ENCODE measurements at places on chromosomes 4 and X. TPM values are rescaled to one million over a fixed set of nuclear protein-coding genes. Genes with fewer than 3 reads are reported as not detected.

Gene MAGEA2B
- not detected for polyA plus RNA-seq

Gene SSX5
- polyA plus RNA-seq: not detected

Gene SLC25A53
- 5.6 TPM for polyA plus RNA-seq

Gene CENPU
- polyA plus RNA-seq: 2.7 TPM

Gene NUP54
- 53.8 TPM for polyA plus RNA-seq

Gene F9
- not detected for polyA plus RNA-seq

Gene TMPRSS11F
- polyA plus RNA-seq: not detected

Gene IRF2
- 83.5 TPM for polyA plus RNA-seq

Gene RNF128
- polyA plus RNA-seq: not detected

Gene MEPE
- not detected for polyA plus RNA-seq

Gene ACSL1
- polyA plus RNA-seq: 5.7 TPM

GRCh38 chr4:53734584-53735353 is 143.5 kb upstream of the LNX1 start:
- DNase-seq: no peak

DNA sequence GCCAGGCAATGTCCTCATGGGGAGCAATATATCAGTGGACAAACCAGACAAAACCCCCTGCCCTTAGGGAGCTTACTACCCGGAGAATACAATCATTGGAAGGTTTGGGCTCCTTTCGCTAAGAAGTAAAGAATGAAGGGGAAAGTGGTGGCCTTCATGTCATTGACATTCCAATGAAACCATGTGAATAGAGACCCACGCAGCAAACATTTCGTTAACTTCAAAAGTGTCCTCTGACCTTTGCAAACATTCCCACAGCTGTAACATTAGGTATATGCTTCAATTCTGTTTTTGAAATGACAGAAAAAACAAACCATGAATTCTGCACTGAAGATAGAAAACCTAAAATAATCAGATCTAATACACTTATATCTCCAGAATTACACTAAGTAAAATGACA is 7.0 kb downstream of the ATP8A1 start:
- DNase-seq: no peak

GRCh38 chr4:139014371-139015268 is 961 bp upstream of the NOCT start:
- no peak for DNase-seq

DNA sequence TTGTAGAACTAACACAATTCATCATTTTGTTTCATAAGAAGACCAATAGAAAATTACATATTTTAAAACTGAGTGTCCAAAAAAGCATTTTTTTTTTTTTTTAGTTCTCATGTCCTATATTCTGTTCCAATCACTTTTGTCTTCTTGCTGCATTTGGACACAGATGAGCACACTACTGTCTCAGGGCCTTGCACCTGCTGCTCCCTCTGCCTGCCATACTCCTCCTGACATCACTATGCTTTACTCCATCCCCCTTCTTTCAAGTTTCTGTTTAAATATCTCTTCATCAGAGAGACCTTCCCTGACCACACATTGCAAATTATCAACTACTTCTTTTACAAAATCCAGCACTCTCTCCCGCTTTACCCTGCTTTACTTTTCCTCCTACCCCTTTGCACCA is 230.7 kb upstream of the GK2 start:
- DNase-seq: no peak

GRCh38 chrX:87583679-87584078 is 66.1 kb downstream of the KLHL4 start:
- DNase-seq: no peak

- no peak for DNase-seq
These were observed 87.8 kb upstream of the BMPR1B start for GRCh38 chr4:94669672-94670664.

GRCh38 chrX:70970482-70970995 is 39.6 kb upstream of the SLC7A3 start:
- DNase-seq: peak; percentile 1

- DNase-seq: no peak
These were observed 495.2 kb downstream of the INPP4B start for GRCh38 chr4:142350871-142351270.

DNA sequence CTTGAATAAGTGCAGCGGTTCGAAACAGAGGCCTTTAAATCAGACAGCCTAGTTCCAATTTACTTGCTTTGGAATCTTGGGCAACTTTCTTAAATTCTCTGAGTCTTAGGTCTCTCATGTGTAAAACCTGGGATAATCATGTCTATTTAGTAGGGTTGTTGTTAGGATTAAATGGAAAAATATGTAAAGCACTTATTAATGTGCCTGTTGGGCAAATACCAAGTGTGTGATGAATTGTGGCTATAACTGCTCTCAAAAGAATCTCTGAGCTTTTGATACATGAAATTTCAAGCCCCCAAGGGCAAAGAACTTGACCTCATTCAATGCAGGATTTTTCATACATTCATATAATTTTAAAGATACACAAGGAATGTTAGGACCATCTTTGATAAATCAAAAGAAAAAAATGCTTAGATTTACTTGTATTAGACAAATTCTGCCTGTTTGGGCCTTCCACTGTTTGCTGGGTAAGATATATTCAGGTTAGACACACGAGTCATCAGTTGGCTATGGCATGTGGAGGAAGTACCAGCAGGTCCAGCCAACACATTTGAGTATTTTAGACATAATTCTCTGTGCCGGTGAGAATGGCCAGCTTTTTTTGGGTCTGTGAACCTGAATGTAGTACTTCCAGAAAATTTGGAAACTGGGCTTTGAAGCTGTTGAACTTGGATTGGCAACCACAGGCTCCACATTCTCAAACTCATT is 241.4 kb upstream of the CNKSR2 start:
- DNase-seq: no peak

DNA sequence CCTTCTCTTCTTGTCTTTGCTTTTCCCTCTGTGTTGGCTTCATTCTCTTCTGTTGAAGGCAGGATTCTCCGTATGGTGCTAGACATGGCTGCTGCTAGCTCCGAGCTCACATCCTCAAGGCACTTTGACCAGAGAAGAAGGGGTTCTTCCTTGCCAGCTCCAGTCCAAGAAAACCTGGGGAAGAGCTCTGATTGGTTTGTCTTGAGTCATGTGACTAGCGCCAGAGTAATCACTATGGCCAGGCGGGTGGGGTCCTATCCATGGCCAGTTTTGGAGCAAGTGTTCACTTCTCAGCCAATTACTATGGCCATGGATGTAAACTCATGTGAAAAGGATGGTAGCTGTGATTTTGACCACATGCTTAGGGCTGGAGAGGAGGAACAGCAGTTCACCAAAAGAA is 74.2 kb downstream of the CT47B1 start:
- no peak for DNase-seq

GRCh38 chr4:78070731-78071282 is 13.7 kb downstream of the FRAS1 start:
- DNase-seq: no peak

GRCh38 chr4:64727960-64728359 is 318.7 kb upstream of the TECRL start:
- no peak for DNase-seq

DNA sequence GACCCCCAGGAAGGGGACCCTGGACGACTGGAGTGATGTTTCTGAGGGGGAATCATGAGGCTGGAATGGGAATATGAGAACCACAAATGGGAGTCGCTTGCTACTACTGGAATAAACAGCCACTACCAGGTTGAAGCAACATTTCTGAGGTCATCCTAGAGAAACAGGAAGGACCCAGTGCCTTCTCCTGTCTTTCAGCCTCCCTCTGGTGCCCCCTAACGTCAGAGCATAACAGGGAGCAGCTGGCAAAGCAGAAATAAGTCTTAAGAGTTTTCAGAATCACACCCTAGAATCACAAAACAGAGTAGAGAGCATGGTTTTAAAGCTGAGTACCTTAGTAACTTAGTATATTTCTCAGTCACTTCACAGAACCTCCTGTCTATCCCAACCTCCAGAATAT is 347.8 kb upstream of the PITX2 start:
- no peak for DNase-seq

- DNase-seq: no peak
These were observed 686.0 kb downstream of the ADGRL3 start for GRCh38 chr4:61886131-61886530.

GRCh38 chr4:103008875-103009729 is 10.4 kb downstream of the SLC9B1 start:
- DNase-seq: peak; percentile 56

- no peak for DNase-seq
These were observed 55.7 kb downstream of the NDNF start for GRCh38 chr4:121016611-121017010.

DNA sequence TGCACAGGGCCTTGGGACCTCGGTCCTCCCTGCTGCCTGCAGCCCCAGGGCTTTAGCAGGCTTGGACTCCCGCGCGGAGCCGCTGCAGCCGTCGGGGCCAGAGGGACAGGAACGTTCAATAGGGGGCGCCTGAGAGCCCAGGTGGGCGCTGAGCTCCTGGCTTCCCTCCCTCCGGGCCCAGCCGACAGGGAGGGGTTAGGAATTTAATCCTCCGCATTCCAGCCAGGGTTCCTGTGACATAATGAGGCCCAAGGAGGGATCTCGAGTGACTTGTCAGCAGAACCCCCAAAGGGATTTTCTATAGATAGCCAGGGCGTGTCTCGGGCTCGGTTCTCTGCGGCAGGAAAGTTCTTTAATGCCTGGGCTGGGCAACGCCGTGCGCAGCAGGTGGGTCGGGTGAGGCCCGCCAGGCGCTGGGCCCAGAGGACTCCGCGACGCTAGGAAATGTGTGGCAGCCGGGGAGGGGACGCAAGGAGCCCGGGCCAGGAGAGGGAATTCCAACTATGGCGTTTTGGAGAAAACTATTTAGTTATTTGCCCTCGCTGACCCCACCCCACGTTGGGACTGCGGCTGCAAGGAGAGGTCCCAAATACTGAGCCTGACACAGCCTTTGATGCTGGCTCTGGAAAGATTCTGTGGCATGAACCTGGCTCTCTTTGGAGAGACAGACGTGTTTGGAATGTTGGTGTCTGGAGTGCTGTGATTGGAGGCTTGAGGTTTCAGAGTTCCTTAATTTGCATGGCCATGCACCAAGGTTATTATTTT is 285.2 kb upstream of the GATB start:
- no peak for DNase-seq

DNA sequence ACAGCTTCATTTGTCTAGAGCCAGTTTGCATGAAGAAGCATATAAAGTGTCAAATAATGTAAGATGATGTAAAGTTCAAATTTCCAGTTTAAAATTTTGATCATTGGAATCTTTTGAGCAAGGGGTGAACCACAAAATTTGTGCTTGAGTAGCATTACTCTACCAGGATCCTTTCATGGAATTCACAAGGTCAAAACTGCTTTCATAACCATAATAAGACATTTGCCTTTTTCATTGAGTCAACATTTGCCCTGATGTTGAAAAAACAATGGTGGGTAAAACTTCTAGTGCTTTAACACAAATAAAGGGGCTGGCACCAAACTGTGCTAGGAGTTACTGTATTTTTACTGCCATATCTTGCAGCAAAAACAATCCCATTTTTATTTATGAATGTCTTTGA is 142.2 kb downstream of the GLRA3 start:
- no peak for DNase-seq

- DNase-seq: no peak
These were observed 599.5 kb downstream of the FSTL5 start for GRCh38 chr4:161564230-161564834.

GRCh38 chr4:182876427-182876826 is 40.8 kb downstream of the DCTD start:
- no peak for DNase-seq

DNA sequence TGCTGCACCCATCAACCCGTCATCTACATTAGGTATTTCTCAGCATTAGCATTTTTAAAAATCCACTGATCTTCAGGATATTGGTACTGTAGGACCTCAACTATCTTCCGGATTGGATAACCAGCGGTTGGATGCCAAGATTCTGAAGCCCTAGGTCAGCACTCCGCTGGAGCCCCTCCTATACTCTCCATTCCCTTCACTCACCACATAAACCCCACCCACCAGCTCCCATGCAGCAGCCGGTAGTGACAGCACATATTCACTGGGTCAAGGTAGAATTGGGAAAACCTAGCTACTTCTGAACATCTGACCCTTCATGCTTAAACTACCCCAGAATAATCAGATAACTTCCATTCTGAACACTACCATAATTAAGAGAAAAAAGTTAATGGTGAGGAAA is 134.9 kb downstream of the CORIN start:
- DNase-seq: no peak

GRCh38 chr4:6732441-6733357 is 16.7 kb downstream of the BLOC1S4 start:
- DNase-seq: no peak

GRCh38 chrX:130994671-130995070 is 63.5 kb upstream of the ARHGAP36 start:
- DNase-seq: peak; percentile 3

- no peak for DNase-seq
These were observed 32.8 kb downstream of the TMEM131L start for GRCh38 chr4:153499005-153499404.

- no peak for DNase-seq
These were observed 187.4 kb downstream of the TEX13C start for GRCh38 chrX:125507119-125507518.

DNA sequence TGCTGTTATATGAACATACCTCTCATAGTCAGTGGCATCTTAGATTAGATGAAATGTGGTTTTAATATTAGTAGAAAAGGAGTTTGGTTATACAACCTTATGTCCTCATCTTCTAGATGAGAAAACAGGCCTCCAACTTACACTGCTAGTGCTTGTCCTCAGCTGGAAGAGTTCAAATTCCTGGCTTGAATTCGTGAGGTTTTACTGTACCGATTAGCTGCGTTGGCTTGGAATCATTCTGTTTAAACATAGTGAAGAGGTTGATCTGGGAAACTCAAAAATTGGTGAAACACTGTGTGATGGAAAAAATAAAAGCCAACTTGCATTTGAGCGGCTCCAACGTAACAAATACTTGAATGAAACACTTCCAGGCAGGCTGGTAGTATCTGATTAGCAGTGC is 81.0 kb downstream of the LNX1 start:
- DNase-seq: no peak

DNA sequence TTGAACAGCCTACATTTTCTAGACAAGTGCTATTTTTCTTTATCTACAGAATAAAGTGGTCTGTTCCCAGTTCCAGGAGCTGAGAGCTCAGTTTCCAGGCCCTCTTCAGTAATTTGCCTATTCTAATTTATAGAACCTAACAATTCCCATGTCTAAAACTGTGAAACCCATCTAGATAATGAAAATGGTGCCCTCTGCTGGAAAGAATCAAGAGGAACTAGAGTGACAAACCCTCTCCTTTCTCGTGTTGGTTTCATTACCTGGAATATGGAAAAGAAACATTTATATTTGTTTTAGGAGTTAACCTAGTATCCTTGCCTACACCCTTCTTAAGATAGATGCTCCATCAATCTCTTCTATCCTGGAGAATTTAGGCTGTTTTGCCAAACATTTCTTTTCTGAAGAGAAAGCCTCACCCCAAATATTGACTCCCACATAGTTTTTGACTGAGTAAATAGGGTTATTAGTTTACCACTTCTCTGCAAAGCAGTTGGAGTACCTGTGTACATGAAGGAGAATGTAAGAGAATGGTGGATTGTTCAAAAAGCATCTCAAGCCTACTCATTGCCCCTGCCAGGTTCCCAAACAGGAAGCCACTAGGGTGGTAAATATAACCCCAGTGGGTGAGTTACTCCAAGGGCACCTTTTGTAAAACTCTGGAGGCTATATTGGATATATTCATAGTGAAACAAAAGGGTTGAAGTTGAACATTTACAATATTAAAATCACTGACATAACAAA is 121.6 kb downstream of the RASL11B start:
- peak; percentile 46 for DNase-seq

Measured in naive thymus-derived CD4-positive, alpha-beta T cell (primary cell).